ENCODE measurements at places on chromosomes 2 and 18.

DNA sequence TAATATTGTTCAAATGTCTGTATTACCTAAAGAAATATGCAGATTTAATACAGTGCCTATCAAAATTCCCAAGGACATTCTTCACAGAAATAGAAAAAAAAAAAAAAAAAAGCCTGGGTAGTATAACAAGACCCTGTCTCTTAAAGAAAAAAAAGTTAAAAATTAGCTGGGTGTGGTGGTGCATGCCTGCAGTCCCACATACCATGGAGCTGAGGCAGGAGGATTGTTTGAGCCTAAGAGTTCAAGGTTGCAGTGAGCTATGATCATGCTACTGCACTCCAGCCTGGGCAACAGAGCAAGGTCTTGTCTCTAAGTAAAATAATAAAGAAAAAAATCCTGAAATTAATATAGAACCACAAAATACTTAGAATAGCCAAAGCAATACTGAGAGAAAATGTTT is 51.9 kb downstream of the SLC16A14 start:
- DNase-seq = no peak

DNA sequence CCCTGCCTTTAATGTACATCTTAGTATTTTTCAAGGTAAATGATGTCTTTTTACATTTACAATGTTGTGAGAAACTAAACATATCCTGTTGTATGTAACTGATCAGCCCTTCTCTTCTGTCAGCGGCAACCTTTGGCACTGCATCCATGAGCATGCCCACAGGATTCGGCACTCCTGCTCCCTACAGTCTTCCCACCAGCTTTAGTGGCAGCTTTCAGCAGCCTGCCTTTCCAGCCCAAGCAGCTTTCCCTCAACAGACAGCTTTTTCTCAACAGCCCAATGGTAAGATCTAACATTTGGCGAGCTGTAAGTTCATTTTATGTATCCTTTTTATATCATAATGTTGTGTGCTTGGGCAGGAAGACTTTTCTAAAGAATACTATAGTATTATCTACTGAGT is 46.9 kb upstream of the SCYGR2 start:
- DNase-seq = no peak

GRCh38 chr18:49028091-49028490 is 77.3 kb upstream of the SMAD7 start:
- DNase-seq = no peak

- DNase-seq = no peak
These were observed 86.5 kb upstream of the UGP2 start for GRCh38 chr2:63755216-63755615.

- DNase-seq = no peak
These were observed 72.0 kb downstream of the ARMC9 start for GRCh38 chr2:231270221-231271114.

- no peak for DNase-seq
These were observed 64.9 kb downstream of the CDH2 start for GRCh38 chr18:28112056-28112470.

DNA sequence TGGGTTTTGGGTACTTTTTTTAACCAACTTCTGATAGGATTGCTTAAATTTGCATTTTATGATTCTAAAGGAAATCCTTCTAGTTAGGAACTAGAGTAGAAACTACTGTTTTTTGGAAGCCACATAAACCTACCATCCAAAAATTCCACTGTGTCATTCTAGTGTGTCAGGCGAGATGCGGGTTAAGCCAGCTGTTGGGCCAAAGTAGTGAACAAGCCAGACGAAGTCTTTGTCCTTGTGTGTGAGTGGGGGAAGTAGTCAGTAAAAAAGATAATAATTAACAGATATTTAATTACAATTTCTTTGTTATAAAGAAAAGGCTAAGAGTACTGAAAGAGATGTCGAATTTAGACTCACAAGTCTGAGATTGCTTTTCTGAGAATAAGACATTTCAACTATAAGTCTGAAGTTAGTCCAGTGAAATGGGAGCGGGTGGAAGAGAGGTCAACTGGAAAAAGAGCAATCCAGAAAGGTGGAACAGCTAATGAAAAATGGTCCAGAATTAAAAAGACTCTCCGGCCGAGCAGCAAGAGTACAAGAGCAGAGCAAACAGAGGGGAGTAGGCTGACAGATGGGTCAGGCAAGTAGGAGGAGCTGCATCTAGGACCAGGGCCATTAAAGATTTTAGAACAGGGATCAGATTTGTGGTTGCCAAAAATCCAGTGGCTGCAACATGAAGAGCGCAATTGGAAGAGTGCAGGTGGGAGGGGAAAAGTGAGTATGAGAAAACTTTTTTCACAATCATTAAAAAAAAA is 1.5 kb downstream of the EPB41L5 start:
- DNase-seq = no peak

GRCh38 chr2:233525791-233526190 is 40.8 kb downstream of the USP40 start:
- DNase-seq = no peak

GRCh38 chr2:55230551-55230950 is 1.5 kb downstream of the CLHC1 start:
- DNase-seq = no peak

- no peak for DNase-seq
These were observed 38.8 kb downstream of the INHBB start for GRCh38 chr2:120384486-120385354.

GRCh38 chr2:136909777-136910176 is 144.4 kb downstream of the THSD7B start:
- DNase-seq = no peak

DNA sequence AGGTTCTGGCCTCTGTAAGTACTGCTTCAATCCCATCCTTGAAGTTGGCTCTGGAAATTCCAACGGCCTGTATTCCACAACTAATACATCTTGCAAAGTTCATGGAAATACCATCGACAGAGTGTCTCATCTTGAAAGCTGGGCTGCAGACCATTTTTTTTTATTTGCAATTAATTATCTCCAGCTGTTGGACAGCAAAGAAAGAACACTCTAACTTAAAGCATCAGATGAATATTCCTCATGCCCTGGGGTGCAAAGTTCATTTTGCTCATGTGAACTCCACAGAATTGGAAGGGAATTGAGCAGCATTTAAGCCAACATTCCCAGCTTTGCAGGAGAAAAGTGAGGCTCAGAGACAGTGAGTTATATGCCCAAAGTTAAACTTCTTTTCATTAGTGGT is 96.5 kb upstream of the PIEZO2 start:
- DNase-seq = no peak

DNA sequence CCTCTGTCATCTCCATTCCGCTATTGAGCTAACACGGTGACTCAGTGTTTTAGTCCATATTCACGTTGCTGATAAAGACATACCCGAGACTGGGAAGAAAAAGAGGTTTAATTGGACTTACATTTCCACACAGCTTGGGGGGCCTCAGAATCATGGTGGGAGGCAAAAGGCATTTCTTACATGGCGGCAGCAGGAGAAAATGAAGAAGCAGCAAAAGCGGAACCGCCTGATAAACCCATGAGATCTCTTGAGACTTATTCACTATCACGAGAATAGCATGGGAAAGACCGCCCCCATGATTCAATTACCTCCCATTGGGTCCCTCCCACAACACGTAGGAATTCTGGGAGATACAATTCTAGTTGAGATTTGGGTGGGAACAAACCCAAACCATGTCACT is 22.6 kb upstream of the CXXC1 start:
- no peak for DNase-seq
